IPS DF 6.9 (cell line): ENCODE measurements at places on chromosomes 2 and 18.

GRCh38 chr18:26034850-26035497 lies 55.4 kb downstream of the SS18 start:
- H3K36me3 ChIP-seq: no peaks in the 10 kb centered on the region; the same call in 1 of the 2 replicates
- no peak overlapping the region for H3K4me3 ChIP-seq
- peaks cover 1% of the 10 kb centered on the region; the same call in 1 of the 2 replicates for H3K4me1 ChIP-seq
- H3K27ac ChIP-seq: no peak overlapping the region

GRCh38 chr2:17416884-17417391 lies 101.3 kb downstream of the RAD51AP2 start:
- H3K27me3 ChIP-seq: no peaks in the 10 kb centered on the region
- no peak for DNase-seq
- H3K36me3 ChIP-seq: no peaks in the 10 kb centered on the region

DNA sequence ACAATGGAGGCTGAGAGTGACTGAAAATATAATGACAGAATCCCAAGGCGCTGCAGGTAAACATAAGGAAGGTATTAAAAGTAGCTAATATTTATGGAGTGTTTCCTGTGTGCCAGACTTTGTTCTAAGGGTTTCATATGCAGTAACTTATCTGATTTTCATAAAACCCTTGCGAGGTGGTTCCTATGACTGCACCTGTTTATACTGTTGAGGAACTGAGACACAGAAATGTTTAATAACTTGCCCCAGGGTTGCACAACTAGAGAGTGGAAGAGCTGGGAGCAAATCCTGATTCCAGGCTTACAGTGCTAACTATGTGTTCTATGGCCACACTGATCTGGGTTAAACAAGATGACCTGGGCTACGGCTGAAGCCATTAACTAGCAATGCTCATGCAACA lies 2.4 kb downstream of the SP110 start:
- no peak for DNase-seq
- H3K4me3 ChIP-seq: no peak overlapping the region
- H3K27me3 ChIP-seq: no peaks in the 10 kb centered on the region; the same call in 1 of the 2 replicates
- H3K4me1 ChIP-seq: no peaks in the 10 kb centered on the region; the same call in 1 of the 2 replicates
- H3K27ac ChIP-seq: no peak overlapping the region

- no peak overlapping the region for H3K4me3 ChIP-seq
- no peaks in the 10 kb centered on the region for H3K27me3 ChIP-seq
- no peaks in the 10 kb centered on the region for H3K4me1 ChIP-seq
- H3K36me3 ChIP-seq: no peaks in the 10 kb centered on the region
- H3K27ac ChIP-seq: no peak overlapping the region
- no peak for DNase-seq
These were observed 309.0 kb downstream of the GULP1 start for GRCh38 chr2:188600536-188601210.

GRCh38 chr2:60891180-60891579 lies 9.8 kb downstream of the REL start:
- H3K36me3 ChIP-seq: no peaks in the 10 kb centered on the region
- H3K27ac ChIP-seq: no peak overlapping the region
- H3K4me3 ChIP-seq: no peak overlapping the region
- no peaks in the 10 kb centered on the region for H3K27me3 ChIP-seq
- H3K4me1 ChIP-seq: no peaks in the 10 kb centered on the region

DNA sequence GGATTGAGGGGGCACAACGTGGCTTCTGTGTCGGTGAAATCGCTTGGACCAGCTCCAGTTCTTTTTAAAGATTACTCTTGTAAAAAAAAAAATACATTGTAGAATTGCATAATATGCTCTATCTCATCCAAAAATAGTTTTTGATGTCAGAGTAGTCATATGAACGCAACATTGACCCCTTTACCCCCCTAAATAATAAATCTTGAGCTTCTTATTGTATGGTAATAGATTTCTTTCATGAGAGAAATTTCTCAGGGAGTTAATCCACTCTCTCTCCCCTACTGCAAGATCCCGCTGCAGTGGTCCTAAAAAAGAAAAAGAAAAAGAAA lies 50.2 kb upstream of the PAIP2B start:
- H3K4me1 ChIP-seq: peaks cover under 1% of the 10 kb centered on the region; the same call in 1 of the 2 replicates
- no peak overlapping the region for H3K27ac ChIP-seq
- no peaks in the 10 kb centered on the region for H3K36me3 ChIP-seq
- peaks cover 4% of the 10 kb centered on the region; the same call in 1 of the 2 replicates for H3K27me3 ChIP-seq

DNA sequence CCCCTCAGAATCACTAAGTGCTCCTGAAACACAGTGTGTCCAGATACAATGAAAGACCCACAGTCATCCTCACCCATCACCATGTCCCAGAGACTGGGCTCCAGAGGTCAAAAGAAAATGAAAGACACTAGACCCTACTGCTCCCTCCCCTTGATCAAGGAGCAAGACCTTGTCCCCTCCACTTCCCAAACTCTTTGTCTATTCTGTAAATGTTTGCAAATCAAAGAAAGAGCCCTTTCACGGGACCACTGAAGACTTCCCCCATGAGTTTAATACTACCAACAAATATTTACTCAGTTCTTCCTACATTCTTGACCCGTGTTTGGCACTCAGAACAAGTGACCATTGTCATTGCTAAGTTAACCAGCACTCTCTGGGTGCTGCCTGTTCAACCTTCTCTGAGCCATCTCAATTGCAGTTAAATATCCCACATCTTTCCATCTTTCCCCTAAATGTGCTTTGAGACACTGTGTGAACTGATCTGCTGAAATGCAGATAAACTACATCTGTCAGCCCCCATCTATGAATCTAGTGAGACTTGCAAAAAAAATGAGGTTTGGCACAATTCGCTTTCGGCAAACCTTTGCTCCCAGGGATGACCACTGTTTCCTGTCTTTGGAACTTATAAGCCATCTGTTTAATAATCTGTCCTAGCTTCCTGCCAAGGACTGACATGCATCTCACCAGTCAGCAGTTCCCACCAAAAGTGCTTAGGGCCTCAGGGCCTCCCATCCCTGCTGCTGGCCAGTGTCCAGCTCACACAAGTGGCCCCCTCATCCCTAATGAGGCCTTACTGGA lies 170.3 kb downstream of the GFPT1 start:
- no peak for DNase-seq
- H3K27ac ChIP-seq: no peak overlapping the region
- no peak overlapping the region for H3K4me3 ChIP-seq
- no peaks in the 10 kb centered on the region for H3K27me3 ChIP-seq
- no peaks in the 10 kb centered on the region for H3K36me3 ChIP-seq

DNA sequence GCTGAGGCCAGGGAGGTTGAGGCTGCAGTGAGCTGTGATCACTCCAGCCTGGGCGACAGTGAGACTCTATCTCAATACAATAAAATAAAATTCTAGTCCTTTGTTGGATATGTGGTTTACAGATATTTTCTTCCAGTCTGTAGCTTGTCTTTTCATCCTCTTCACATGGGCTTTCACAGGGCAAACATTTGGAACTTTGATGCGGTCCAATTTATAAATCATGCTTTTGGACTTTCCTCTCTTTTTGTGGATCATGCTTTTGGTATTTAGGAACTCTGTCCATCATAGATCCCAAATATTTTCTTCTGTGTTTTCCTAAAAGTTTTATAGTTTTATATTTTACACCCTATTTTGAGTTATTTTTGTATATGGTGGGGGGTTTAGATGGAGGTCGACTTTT lies 14.9 kb downstream of the RAB10 start:
- no peaks in the 10 kb centered on the region for H3K36me3 ChIP-seq
- DNase-seq: no peak
- no peaks in the 10 kb centered on the region for H3K4me1 ChIP-seq
- H3K27ac ChIP-seq: no peak overlapping the region

DNA sequence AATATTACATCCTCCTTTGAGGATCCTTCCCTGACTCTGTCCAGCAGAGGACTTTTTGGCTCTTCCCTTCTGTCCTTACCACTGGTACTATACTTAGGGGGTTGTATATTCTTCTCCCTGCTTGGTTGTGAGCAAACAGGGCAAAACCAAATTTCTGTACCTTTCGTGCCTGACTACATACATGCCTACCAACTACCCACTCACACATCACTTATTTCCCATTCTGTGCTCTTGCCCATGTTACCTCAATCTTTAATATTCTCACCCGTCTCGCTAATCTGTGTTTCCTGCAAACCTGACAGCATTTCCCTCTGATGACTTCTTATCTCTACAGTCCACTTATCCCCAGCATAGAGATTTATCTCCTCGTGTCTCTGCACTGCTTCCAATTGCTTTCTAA lies 58.6 kb downstream of the FTCDNL1 start:
- no peak for DNase-seq
- no peak overlapping the region for H3K4me3 ChIP-seq
- no peaks in the 10 kb centered on the region for H3K36me3 ChIP-seq
- peaks cover 1% of the 10 kb centered on the region for H3K4me1 ChIP-seq
- H3K27ac ChIP-seq: no peak overlapping the region

DNA sequence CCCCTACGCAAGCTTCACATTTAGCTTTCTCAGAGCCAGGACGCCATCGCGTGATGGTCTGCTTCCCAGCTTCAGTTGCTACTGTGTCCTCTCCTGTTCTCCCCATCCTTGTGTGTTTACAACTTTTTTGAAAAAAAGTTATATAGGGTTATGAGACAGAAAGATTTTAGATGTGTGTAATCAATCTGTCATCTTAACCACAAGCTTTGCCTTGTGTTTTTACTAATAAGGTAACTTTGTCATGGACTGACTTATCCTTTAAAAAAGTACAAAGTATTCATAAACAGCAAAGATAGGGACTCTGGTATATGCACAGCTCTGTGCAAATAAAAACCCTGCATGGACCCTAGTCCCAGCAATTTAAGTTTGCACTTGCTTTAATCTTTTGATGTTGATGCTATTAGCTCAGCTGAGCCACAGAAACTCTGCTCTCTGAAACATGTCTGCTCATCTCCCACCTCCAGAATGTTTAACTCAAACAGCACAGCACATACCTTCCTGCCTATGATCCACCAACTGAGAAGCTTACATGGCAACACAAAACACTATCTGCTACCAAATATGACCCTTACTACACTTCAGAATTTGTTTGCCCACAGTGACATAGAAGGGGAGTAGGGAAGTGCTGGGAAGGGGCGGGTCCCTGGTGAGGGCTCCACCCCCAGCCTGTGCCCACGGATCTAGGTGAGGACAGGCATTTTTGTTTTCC lies 42.7 kb downstream of the SAP130 start:
- H3K27ac ChIP-seq: no peak overlapping the region
- H3K4me3 ChIP-seq: no peak overlapping the region
- peaks cover 22% of the 10 kb centered on the region for H3K36me3 ChIP-seq
- H3K27me3 ChIP-seq: no peaks in the 10 kb centered on the region
- DNase-seq: no peak
- no peaks in the 10 kb centered on the region for H3K4me1 ChIP-seq

- no peak overlapping the region for H3K4me3 ChIP-seq
- no peaks in the 10 kb centered on the region; the same call in 1 of the 2 replicates for H3K36me3 ChIP-seq
- no peaks in the 10 kb centered on the region for H3K27me3 ChIP-seq
- H3K27ac ChIP-seq: no peak overlapping the region
These were observed 42.4 kb downstream of the RAB3GAP1 start for GRCh38 chr2:135094508-135094907.

DNA sequence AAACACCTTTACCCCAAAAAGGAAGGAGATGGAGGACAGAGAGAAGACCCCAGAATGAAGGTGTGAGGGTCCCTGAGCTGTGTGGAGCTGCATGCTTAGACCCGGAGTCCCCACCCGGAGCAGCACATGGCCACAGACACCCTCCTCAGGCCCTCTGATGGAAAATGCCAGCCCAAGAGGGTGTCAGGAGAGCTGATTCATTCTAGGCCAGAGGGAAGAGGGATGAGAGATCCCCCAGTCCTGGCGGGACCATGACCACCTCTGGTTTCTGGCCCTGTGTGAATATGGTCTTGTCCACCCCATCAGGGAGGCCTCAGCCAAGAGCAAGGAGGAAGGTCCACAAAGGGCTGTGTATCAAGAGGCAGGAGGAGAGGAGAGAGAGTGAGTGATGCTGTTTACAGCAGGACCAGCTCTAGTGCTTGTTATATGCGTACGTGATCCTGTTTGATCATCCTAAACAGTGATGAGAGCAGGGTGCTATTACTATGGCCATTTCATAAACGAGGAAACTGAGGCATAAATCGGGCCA lies 186.6 kb upstream of the HAAO start:
- H3K4me1 ChIP-seq: no peaks in the 10 kb centered on the region
- no peak overlapping the region for H3K4me3 ChIP-seq
- no peaks in the 10 kb centered on the region for H3K36me3 ChIP-seq
- no peak for DNase-seq
- H3K27me3 ChIP-seq: no peaks in the 10 kb centered on the region

DNA sequence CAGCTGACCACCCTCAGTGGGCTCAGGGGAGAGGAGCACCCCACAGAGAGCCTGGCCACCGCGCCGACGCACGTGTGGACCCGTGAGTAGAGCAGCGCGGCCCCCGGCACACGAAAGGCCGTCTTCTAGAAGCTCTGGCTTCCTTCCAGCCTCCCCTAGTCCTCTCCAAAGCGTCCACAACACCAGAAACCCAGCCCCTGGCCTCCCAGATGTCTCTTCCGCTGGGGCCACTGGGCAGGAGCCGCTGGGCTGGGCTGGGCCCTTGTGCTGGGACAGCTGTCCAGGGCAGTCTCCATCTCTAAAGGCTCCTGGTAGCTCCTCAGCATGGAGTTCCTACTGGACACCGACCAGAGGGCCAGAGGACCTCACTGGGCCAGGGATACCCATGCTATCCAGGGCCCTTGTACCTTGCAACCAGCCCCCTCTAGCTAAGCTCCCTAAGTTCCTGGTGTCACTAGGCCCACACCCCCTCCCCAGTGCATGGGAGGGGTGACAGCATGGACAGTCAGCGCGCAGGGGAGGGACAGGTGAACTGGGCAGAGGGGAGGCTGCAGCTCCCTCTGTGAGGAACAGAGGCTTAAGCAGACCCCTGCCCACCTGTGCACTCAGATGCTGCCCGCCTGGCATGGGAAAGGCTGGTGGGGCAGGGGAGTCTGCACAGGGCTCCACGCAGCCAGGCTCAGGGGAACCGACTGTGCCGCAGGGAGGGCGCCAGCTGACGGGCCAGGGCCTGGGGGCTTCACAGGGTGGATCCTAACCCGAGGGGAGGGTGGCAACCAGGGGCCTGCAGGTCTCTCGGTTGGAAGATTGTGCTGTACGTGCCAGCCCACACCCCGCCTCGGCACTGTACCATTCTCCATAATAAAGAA lies 32.9 kb downstream of the MTERF4 start:
- no peak overlapping the region for H3K4me3 ChIP-seq
- peaks cover under 1% of the 10 kb centered on the region; the same call in 1 of the 2 replicates for H3K4me1 ChIP-seq
- H3K27me3 ChIP-seq: no peaks in the 10 kb centered on the region
- H3K27ac ChIP-seq: no peak overlapping the region
- no peaks in the 10 kb centered on the region for H3K36me3 ChIP-seq

- H3K36me3 ChIP-seq: no peaks in the 10 kb centered on the region
- no peak overlapping the region for H3K4me3 ChIP-seq
- H3K4me1 ChIP-seq: peaks cover under 1% of the 10 kb centered on the region; the same call in 1 of the 2 replicates
- no peaks in the 10 kb centered on the region for H3K27me3 ChIP-seq
- no peak for DNase-seq
These were observed 41.4 kb upstream of the EML4 start for GRCh38 chr2:42127425-42128424.
